T-helper 1 cell (primary cell): ENCODE measurements at places on chromosomes 1 and 21.

DNA sequence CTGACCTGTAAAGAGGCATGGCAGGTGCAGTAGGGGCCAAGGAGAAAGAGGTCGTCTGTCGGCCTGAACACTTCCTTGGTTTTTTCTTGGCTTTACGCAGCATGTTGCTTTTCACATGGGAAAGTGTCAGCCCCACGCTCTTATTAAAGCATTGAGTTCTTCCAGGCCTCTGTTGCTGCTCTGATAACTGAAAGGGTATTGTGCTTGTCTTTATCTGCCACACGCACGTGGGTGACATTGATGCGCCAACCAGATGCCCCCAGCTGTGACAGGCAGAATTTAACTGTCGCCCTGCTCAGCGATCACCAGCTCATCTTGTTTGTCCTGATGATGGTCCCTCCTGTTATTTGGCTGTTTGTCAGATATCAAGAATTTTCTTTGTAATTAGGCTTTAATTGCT is 76.5 kb downstream of the GALNT2 start:
- no peak for DNase-seq

GRCh38 chr1:165383067-165383466 is 26.6 kb upstream of the LMX1A start:
- no peak for DNase-seq

- no peak for DNase-seq
Measured at GRCh38 chr1:78658901-78659300, 9.3 kb downstream of the IFI44 start.

- DNase-seq = no peak
Measured at GRCh38 chr1:28512058-28512611, 6.3 kb downstream of the RCC1 start.

- DNase-seq = no peak
Measured at GRCh38 chr1:206784471-206784903, 12.2 kb upstream of the IL10 start.

DNA sequence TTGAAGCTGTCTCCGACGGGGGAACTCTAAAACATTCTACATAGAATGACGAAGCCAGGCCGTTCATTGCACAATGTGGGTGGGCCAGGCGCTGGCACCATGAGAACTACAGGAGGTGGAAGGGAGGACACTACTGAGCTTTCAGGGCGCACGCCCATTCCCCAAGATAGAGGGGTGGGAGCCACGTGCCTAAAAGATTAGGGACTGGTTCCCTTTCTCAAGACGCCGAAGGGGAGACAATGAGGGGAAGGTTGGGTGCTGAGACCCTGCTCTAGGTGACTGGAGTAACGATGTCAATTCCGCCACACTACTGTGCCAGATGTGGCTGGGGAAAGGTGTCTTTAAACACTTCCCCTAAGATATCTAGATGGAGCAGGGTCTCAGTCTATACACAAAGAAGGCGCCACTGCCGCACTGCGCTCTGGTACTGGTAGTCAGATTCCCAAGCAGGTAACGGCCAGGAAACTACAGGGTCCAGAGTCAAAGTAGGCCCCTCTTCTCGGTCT is 782 bp downstream of the CSDE1 start:
- no peak for DNase-seq

- DNase-seq = no peak
Measured at GRCh38 chr1:245444945-245445344, 290.2 kb downstream of the KIF26B start.

DNA sequence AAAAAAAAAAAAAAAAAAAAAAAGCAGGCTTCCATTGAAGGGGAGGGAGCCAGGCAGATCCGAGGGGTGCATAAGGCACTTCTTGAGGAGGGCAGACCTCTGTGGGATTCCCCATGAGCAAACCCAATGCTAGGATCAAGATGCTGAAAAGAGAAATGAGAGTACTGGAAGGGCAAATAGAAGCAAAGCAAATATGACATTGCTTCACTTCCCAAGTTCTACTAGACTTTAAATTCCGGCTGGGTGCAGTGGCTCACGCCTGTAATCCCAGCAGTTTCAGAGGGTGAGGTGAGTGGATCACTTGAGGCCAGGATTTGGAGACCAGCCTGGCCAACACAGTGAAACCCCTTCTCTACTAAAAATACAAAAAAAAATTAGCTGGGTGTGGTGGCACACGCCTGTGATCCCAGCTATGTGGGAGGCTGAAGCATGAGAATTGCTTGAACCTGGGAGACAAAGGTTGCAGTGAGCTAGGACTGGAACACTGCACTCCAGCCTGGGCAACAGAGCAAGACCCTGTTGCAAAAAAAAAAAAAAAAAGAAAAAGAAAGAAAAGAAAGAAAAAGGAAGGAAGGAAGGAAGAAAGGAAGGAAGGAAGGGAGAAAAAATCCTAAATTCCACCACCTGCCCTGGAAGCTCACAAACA is 23.1 kb upstream of the PALMD start:
- no peak for DNase-seq

DNA sequence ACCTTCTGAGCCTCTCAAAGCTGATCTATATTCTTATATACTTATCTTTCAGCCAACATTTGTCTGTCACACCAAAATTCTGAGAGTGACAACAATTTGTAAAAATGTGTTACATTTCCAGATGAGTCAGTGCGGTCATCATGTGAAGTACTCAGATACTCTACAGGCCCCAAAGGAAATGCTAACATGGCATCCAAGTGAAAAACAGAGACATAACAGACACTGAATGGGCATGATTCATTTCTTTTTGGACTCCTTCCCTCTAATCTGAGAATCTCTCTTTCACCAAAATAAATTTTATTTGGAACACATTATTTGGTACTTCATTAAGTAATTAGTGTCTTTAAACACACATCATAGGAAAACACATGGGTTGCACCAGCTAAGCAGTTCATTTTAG is 96.6 kb downstream of the SLC44A5 start:
- DNase-seq = no peak

DNA sequence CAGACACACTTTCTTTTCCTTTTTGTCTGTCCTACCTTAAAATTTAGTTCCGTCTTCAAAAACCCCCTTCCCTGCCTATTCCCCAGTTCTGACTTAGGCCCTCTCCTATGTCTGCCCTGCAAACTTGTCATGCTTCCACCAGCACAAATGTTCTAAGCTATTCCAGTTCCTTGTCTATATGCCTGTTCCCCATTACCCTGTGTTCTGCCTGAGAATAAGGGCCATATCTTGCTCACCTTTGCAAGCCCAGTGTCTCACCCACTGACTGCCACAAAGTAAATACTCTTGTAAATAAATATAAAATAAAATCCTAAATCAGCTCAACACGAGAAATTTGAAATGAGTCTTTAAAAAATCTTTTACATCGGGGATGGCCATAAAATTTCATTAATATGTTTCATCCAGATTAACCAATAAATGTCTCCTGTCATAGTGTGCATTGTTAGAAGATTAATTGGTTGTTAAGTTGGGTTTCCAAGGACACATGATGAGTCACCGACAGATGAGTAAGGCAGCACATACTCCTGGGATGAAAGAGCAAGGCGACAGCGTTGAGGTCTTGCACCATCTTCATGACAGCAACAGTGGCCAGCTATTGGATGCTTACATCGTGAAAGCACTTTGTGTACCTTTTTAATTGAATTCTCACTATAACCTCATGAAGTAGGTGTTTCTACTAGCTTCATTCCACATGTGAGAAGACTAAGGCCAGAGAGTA is 92.6 kb upstream of the NGF start:
- no peak for DNase-seq

DNA sequence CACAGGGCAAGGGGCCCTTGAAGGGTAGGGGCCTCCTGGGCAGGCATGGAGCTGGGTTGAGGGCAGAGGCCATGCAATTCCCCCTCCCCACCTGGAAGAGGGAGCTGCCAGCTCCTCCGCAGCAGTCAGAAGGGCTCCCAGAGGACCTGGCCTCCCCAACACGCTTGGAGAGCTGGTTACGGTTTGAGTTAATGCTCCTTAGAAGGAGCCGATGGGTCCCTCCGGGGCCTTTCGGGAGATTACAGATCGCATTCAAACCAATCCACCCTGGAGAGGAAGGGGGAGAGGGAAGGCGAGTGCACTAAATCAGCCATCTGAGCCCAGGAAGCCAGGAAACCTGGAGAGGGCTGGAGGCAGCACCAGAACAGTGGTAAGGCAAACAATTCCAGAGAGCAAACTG is 106.3 kb upstream of the CSF3R start:
- DNase-seq = no peak

DNA sequence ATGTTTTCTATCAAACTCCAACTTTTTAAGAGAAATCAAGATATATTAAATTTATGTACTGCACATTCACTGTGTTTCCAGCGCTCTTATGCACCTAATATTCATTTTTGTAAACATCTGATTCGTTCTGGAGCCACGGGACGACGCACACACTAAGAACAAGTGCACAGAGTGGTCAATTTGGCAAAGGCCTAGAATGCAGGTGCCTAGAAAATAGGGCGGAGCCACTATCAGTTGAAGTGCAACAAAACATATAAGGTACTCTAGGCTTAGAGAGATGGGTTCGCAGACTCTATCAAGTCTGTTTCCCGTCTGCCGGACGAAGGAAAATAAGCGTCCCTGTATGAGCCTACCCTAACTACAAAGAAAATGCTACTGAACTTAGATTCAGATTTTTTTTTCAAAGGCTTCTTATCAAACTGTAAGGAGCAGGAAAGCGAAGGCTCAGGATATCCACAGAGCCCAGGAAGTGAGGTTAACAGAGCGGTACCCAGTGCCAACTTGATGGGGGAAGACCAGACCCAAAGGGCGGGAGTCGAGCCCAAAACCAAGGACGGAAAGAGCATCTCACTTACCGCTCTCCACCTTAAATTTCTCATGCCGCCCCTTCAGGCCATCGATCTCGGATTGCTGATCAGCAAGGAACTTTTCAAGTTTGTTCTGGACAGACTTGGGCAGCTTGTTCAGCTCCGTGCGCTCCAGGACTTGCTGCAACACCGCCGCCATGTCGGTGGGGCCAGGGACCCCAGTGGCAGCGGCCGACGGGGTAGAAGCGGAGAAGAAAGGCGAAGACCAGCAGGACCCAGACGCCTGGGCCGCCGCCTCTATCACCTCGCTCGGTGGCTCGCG is 526 bp downstream of the TPR start:
- DNase-seq = peak; percentile 60

- DNase-seq = no peak
Measured at GRCh38 chr21:16070207-16070651, 340.4 kb downstream of the USP25 start.

- no peak for DNase-seq
Measured at GRCh38 chr1:153361480-153362109, 3.9 kb downstream of the S100A9 start.
